ENCODE measurements at places on chromosomes 11 and 22.
A peak's percentile ranks its signal among the peaks of the same experiment; 100 is the strongest.

DNA sequence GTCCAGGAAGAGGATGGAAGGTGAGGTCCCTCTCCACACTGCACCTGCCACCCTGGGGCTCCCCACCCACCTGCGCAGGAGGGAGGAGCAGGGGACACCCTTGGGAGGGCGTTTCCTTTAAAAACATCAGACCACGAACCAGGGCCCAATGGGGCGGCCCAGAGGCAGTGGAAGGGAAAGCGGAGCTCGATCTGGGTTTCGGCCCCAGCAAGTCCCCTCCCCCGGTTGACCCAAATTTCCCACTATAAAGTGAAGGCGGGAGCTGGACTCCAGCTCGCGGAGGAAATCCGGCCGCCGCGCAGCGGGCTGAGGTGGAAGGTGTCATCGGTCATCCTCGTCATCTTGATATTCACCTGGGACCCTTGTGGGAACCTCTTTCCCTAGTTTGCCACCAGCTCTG is 99.3 kb downstream of the WNT7B start:
- no peak for DNase-seq

GRCh38 chr11:123616505-123617198 is 37.8 kb downstream of the SCN3B start:
- no peak for DNase-seq

DNA sequence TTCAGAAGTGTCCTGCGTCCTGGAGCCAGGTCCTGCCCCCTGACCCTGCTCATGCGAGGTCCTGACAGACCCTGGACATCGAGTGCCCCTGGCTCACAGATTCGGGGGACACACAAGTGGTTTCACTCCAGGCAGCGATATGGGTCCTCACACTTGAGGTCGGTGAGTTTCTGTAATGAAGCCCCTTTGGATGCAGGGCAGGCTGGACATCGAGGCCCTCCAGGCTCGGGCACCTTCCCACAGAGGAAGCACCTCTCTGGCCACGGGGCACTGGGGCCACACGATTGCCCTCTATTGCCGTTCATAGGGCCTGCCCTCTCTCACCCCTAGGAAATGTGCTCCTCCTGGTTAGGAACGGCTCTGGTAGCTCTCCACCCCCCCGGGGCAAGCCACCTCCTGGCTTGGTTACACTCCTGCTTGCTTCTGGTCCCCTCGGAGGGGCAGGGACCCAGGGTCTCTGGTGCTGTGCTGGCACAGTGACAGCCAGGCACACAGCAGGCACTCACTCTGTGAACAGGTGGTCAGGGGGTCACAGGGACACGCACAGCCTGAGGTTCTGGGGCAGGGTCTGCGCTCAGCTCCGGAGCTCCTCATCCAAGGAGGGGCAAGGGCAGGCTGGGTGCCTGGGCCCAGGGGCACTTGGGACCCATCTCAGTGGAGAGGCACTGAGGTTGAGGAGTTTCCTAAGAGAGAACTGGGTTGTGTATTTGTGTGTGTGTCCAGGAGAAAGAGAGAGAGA is 907.7 kb downstream of the BRD1 start:
- no peak for DNase-seq

GRCh38 chr22:37753746-37754145 is 54.0 kb upstream of the GCAT start:
- peak; percentile 49 for DNase-seq

GRCh38 chr11:132704781-132705375 is 827.4 kb downstream of the OPCML start:
- DNase-seq, result no peak

DNA sequence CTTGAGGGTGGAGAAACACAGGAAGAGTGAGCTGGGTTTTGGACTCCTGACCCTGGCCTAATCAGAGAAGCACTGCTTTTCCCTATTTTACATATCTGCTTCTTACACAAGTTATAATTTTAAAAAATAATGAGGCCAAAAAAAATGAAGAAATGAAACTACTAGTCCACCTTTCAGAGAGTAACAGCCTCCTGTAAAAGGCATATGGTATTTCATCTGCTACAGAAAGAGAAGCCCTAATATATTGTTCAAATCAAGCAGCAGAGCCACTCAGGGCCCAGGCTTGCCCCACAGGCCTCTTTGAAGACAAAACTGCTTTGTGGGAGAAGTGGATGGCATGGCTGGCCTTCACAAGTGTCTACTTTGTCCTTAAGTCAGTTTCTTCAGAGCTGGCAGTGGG is 10.0 kb downstream of the DIXDC1 start:
- no peak for DNase-seq

DNA sequence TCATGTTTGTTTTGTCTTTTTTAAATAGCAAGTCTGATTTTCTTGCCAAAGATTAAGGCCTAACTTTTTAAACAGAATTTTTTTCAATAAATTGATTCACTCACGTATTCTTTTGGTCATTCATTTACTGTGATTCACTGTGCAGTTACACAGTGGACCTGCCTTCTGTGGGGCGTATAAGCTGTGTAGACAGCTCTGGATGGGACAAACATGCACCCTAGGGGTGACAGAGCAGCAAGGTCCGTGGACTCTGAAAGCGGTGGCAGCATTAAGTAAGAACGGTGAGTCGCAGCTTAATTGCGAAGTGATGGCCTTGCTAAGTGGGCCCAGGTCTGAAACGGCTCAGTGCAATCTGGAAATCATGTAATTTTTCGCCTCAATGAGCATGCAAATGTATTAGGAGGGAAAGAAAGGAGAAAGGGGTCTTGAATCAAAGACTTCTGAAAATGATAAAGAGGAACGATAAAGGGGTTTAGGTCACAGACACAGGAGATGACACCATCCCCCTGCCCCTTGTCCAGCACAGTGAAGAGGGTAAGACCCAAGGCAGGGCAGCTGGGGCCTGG is 113.1 kb downstream of the SPATA19 start:
- DNase-seq, result no peak

DNA sequence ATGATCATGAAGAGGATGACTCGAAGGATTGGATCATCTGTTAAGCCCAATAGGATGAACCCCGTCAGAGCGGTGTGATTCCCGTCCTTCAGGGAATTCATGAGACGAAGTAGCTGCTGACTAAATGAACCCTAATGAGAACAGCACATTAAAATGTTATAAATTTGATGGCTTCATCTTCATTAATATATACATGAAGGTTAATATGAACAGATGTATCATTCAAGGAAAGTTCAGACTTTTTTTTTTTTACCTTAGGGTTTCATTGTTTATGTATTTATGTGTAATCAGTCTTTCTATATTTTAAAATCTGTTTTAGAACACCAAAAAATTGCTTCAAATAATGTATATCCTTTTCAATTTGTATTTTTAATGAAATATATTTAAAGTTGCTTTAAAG is at the start of gene OR5P2:
TSS of gene OR5P2 (minus strand) at position 101 of the 400 bp plus-strand sequence. CDS start at position 101, 0 bp downstream.
- DNase-seq, result no peak

DNA sequence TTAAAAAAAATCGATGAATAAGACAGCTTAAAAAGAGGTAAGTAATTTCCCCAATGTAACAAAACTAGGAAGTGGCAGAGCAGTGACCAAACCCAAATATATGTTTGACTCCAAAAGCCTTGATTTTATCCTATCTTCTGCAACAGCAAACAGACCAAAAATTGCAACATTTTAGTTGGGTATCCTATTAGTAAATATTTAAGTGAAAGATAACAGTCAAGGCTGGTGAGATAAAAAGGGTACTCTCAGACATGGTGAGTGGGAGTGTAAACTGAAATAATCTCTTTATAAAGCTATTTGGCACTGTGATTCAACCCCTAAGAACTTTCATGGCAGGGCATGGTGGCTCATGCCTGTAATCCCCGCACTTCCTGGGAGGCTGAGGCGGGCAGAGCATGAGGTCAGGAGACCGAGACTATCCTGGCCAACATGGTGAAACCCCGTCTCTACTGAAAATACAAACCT is 1.9 kb upstream of the RDX start:
- no peak for DNase-seq

- DNase-seq, result peak; percentile 61
Measured at GRCh38 chr22:50530877-50531545, 1.2 kb upstream of the TYMP start.

- DNase-seq, result no peak
Measured at GRCh38 chr11:114244726-114245394, 51.3 kb upstream of the NNMT start.

DNA sequence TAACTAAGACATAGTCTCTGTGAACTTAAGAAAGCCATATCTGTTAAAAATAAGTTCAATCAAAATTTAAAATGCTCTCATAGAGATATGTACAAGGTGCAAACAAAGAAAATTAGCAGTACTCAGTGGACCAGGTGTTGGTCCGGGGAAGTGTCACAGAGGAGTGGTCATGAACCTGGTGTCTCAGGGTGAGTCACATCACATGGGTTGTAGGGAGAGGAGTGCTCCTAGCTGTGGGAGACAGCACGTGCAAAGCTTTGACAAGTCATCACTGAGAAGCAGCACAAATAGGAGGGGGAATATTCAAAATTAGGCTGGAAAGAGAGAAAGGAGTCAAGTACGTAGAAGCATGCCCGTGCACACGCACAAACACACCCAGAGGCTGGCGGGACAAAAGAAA is 438.1 kb downstream of the NTM start:
- no peak for DNase-seq

DNA sequence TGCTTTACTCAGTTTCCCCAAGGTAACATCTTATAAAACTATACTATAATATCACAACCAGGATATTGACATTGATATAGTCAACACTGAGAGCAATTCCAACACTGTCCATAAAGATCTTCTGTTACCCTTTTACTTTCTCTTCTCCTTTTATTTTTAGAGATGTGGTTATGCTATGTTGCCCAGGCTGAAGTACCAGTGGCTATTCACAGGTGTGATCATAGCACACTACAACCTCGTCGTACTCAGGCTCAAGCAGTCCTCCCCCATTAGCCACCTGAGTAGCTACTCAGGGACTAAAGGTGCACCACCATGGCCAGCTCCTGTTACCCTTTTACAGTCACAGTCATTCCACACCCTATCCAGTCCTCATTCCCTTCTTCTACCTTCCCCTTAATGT is 119.7 kb downstream of the CWF19L2 start:
- DNase-seq, result no peak

GRCh38 chr11:41970681-41971080 is 511.2 kb upstream of the LRRC4C start:
- no peak for DNase-seq

DNA sequence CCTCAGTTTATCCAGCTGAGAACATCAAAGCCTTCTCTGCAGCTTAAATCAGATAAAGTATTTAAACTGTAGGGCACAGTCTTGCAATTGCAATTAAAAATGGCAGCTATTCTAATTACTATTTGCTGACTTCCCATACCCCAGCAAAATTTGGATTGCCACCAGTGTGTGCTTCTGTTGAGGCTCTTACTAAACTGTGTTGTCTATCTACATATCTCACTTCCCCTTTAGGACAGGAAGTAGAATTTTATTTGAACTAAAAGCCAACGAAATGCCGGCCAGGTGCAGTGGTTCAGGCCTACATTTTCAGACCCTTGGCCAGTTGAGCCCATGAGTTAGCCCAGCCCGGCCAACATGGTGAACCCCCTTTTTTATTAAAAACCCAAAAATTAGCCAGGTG is 7.1 kb downstream of the SAA4 start:
- no peak for DNase-seq

DNA sequence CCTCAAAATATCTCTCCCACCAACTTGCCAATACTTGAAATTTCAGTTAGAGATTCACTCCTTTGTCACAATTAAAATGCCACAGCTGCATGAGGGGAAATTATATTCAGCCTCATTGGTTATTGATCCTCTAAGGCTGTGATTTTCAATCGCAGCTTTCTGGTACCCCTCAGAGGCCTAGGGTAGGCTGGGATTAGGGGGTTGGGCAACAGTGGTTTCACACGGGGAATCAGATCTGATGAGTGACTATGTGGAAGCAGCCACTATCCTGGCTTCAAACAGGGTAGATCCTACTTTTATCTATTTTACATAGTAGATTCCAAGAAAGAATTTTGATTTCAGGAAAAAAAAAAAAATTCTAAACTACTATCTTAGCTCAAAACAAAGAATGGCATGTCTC is 252.5 kb downstream of the DCDC1 start:
- DNase-seq, result no peak

- no peak for DNase-seq
Measured at GRCh38 chr11:111283945-111284481, 14.3 kb upstream of the POU2AF3 start.

GRCh38 chr11:132718711-132719671 is 813.3 kb downstream of the OPCML start:
- no peak for DNase-seq

GRCh38 chr11:83456566-83456965 is 170.4 kb upstream of the CCDC90B start:
- DNase-seq, result no peak

DNA sequence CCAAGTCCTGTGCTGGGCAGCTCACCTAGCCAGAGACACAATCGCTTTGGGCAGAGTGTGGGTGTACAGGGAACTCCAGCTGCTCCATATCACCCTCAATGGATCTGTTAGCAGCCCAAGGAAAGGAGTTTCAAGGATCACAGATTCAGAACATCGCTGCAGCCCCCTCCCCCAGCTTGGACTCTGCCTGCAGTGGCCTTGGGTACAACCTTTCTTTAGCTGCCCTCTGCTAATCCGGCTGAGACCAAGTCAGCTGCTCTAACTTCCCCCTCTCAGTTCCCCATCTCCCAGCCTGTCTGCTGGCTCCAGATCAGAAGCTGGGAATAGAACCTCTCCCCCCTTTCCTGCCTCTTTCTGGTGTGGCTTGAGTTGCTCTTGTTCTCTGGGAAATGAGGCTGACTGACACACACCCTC is 1.3 kb downstream of the TMEM86A start:
- DNase-seq, result no peak

DNA sequence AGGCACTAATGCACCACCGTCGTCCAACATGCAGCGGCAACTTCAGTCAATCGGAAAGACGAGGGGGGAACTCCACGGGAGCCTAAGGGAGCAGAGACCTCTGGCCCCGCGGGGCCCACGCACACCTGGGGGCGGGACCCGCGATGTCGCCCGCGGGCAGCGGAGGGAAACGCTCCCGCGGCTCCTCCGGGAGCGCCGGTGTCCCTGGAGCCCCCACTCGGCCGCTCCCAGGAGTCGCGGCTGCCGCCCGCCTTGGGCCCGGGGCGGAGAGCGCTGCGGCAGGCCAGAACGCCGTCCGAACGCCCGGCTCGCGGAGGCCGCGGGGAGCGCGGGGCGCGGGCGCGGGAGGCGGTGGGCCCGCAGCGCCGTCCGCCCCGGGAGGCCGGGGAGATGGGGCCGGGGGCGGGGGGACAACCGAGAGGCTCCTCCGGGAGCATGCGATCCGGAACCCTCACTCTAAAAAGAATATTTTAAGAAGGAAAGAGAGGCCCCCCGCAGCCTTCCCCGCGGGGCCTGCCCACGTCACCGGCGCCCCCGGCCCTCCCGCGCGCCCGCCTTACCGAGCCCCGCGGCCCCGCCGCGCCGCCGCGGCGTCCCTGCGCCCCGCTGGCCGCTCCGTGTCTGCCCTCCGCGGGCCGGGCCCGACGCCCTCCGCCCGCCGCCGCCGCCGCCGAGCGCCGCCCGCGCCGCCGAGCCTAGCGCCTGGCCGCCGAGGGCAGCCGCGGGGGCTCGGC is 86.6 kb upstream of the ARHGAP32 start:
- peak; percentile 65 for DNase-seq

GRCh38 chr11:20610825-20611224 is 11.4 kb downstream of the SLC6A5 start:
- DNase-seq, result no peak

DNA sequence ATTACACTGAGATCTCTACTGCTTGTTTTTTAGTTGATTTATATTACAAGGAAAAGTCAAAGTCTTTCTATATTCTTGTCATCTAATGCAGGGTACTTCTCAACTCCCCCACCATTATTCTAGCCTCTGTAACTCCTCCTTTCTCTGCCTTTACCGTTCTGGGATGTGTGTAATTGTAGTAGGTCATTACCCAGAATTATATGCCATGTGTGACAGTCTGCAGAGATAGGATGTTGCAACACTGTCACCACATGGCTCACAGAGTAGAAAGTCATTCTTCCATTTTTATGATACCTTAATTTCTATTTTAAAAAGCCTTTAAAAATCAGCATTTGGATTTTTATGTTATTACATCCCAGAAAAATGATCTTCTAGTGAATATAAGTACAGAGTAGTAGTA is 32.7 kb downstream of the ZNF143 start:
- DNase-seq, result no peak

Measured in pancreas (tissue), 10 donors.